Hair follicular keratinocyte (primary cell): ENCODE measurements at places on chromosomes 12 and 14. TPM values are rescaled to one million over a fixed set of nuclear protein-coding genes. Genes with fewer than 3 reads are reported as not detected.

NID2 gene
- 0.23 and 1.6 TPM in 2 replicates for total RNA-seq

RAD9B gene
- 0.19 and 2.3 TPM in 2 replicates for total RNA-seq

RHEBL1 gene
- total RNA-seq: 2.1 and 3.9 TPM in 2 replicates

TMEM19 gene
- total RNA-seq: 9.5 and 20.4 TPM in 2 replicates

C12orf54 gene
- 2.5 and 3.7 TPM in 2 replicates for total RNA-seq

CABP1 gene
- total RNA-seq: 0.30 TPM in 1 of 2 replicates, not detected in the other

C12orf56 gene
- 0.23 and 0.34 TPM in 2 replicates for total RNA-seq

TSPAN19 gene
- total RNA-seq: 0.55 and 0.57 TPM in 2 replicates

KLRC2 gene
- total RNA-seq: not detected in 2 replicates

KRT6C gene
- 11.7 and 19.2 TPM in 2 replicates for total RNA-seq

NELL2 gene
- total RNA-seq: 3.9 and 8.5 TPM in 2 replicates

DBX2 gene
- total RNA-seq: not detected in 2 replicates

ERBB3 gene
- 6.2 and 14.0 TPM in 2 replicates for total RNA-seq

PTPRB gene
- 0.42 and 0.78 TPM in 2 replicates for total RNA-seq

CDCA3 gene
- total RNA-seq: 16.6 and 52.9 TPM in 2 replicates

KLRC1 gene
- total RNA-seq: 0.23 and 0.30 TPM in 2 replicates

RHOJ gene
- total RNA-seq: not detected in 2 replicates

ACRBP gene
- 0.16 TPM in 1 of 2 replicates, not detected in the other for total RNA-seq

DAZAP2 gene
- total RNA-seq: 157 and 166 TPM in 2 replicates

ENTPD5 gene
- total RNA-seq: 13.3 and 13.8 TPM in 2 replicates
